ENCODE measurements at places on chromosomes 16 and 17. TPM values are rescaled to one million over a fixed set of nuclear protein-coding genes. Genes with fewer than 3 reads are reported as not detected.
A peak's percentile ranks its signal among the peaks of the same experiment; 100 is the strongest.

The ORMDL3 gene
- 217 TPM for polyA plus RNA-seq

The SOX8 gene
- polyA plus RNA-seq = 0.39 TPM

The CCL2 gene
- polyA plus RNA-seq = not detected

The KRT39 gene
- not detected for polyA plus RNA-seq

The CCL1 gene
- polyA plus RNA-seq = not detected

The SREBF1 gene
- polyA plus RNA-seq = 16.4 TPM

The CRYBA1 gene
- polyA plus RNA-seq = not detected

The SHBG gene
- polyA plus RNA-seq = not detected

The CCDC78 gene
- 0.53 TPM for polyA plus RNA-seq

GRCh38 chr17:79976451-79976850, 59.2 kb downstream of the TBC1D16 start:
- no peaks in the 10 kb centered on the region for H3K27me3 ChIP-seq
- no peaks in the 10 kb centered on the region for H3K36me3 ChIP-seq
- no peaks in the 10 kb centered on the region for H3K4me1 ChIP-seq
- no peak overlapping the region for H3K27ac ChIP-seq
- H3K4me3 ChIP-seq = no peak overlapping the region

- peaks cover 4% of the 10 kb centered on the region for H3K36me3 ChIP-seq
- peak overlapping the region; percentile 81 for H3K27ac ChIP-seq
- H3K4me1 ChIP-seq = peaks cover 89% of the 10 kb centered on the region
- H3K4me3 ChIP-seq = peak overlapping the region; percentile 51
- peak; percentile 83 for DNase-seq
Measured at GRCh38 chr16:89315791-89316581, 98.5 kb downstream of the ZNF778 start.

DNA sequence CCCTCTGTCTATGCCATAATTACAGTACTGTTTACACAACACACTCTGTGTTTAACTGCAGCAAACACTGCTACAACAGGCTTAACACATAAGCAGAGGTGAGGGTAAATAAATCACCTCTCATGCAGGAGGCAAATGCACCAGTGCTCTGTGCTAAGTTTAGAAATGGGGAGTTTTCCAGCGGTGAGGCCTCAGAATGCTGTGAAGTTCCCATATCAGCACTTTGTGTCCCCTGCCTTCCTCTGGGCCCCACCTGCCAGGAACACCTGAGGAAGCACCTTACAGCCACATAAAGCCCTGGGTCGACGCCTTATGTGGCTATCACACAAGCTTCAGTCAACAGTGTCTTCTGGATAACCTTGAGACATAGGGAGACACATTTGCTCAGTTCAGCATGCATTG, 304.5 kb downstream of the HAPSTR1 start:
- H3K4me1 ChIP-seq = no peaks in the 10 kb centered on the region
- no peaks in the 10 kb centered on the region for H3K27me3 ChIP-seq
- H3K4me3 ChIP-seq = no peak overlapping the region
- H3K27ac ChIP-seq = no peak overlapping the region
- DNase-seq = no peak

DNA sequence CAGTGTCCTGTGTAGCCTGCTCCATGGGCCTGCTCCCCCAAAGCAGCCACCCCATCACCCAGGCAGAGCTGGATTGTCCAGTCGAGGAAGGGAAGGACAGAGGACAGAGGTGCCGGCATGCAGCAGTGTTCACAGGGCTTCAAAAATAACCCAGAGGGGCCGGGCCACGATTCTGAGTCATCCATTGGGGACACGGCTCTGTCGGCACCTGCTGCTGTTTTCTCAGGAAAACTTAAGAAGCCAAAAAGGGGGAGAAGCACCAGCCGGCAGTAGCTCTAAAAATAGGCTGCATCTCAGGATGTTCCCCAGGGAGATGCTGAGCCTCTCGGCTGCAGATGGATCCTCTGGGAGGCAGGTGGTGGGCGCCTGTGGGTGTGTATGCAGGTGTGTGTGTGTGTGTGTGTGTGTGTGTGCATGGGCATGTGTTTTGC, 1.6 kb downstream of the CA7 start:
- no peaks in the 10 kb centered on the region for H3K4me1 ChIP-seq
- H3K36me3 ChIP-seq = no peaks in the 10 kb centered on the region
- H3K4me3 ChIP-seq = no peak overlapping the region
- no peak overlapping the region for H3K27ac ChIP-seq
- DNase-seq = no peak

DNA sequence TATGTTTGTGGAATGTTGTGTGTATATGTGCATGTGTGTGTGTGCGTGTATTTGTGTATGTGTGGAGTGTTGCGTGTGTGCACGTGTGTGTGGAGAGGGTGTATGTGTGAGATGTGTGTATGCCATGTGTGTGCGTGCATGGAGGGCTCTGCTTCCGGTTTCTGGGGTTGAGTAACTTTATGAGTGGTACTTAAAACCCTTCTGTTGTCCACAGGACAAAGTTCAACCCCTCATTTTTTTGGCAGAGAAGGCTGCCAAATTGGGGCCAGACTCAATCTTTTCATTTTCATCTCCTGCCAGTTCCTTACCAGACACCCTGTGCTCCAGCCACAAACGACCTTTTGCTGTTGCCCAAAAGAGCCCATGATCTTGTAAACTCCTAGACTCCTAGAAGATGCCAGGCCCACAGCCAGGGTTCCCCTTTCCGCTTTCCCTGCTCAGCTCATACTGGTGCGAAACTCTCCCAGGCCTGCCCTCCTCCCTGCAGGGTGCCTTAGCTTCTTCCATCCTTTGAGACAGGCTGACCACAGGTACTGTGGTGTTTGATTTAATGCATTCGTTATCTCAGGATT, 100.2 kb downstream of the CMIP start:
- H3K4me3 ChIP-seq = no peak overlapping the region
- H3K4me1 ChIP-seq = peaks cover 9% of the 10 kb centered on the region
- no peaks in the 10 kb centered on the region for H3K27me3 ChIP-seq
- peaks cover 3% of the 10 kb centered on the region for H3K36me3 ChIP-seq
- H3K27ac ChIP-seq = no peak overlapping the region

DNA sequence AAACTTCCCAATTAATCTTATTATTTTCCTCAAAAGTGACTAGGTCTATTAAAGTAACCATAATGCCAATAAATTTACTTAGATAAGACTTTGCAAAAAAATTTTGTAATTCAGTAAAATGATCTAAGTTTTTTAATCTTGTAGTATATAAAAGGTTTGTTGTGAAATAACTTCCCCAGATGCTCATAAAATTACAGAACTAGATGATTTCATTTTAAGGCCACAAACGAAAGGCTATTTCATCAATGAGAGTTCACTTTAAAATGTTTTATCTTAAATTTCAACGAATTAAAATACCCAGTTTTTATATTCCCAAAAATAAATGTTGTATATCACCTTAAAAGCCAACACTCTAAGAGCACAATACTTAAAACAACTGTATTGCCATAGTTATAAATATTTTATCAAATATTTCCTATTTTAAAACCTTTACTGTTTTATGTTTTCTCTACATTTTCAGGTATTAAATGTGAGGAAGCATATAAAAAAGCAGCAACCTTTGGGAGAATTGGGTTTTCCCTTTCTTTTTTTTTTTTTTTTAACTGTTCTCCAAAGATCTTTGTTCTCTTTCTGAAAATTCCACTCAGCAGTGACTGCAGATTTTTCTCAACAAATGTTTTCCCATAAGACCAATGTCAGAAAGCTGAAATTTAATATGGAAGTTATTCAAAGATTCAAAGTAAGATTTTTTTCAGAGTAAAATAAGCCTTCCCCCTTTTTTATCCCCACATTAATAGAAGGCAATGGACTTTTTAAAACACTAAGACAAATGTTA, 169.9 kb downstream of the CYB561 start:
- no peak overlapping the region for H3K27ac ChIP-seq
- no peak overlapping the region for H3K4me3 ChIP-seq
- H3K27me3 ChIP-seq = no peaks in the 10 kb centered on the region
- no peaks in the 10 kb centered on the region for H3K4me1 ChIP-seq
- H3K36me3 ChIP-seq = no peaks in the 10 kb centered on the region

- no peaks in the 10 kb centered on the region for H3K36me3 ChIP-seq
- no peaks in the 10 kb centered on the region for H3K27me3 ChIP-seq
- no peak overlapping the region for H3K27ac ChIP-seq
- no peak overlapping the region for H3K4me3 ChIP-seq
Measured at GRCh38 chr16:79662669-79663313, 62.3 kb upstream of the MAF start.

- H3K4me3 ChIP-seq = peak overlapping the region; percentile 50
- no peaks in the 10 kb centered on the region for H3K36me3 ChIP-seq
- H3K27ac ChIP-seq = no peak overlapping the region
- H3K27me3 ChIP-seq = no peaks in the 10 kb centered on the region
- peak; percentile 54 for DNase-seq
Measured at GRCh38 chr17:72719578-72720493, 372.7 kb downstream of the SLC39A11 start.

DNA sequence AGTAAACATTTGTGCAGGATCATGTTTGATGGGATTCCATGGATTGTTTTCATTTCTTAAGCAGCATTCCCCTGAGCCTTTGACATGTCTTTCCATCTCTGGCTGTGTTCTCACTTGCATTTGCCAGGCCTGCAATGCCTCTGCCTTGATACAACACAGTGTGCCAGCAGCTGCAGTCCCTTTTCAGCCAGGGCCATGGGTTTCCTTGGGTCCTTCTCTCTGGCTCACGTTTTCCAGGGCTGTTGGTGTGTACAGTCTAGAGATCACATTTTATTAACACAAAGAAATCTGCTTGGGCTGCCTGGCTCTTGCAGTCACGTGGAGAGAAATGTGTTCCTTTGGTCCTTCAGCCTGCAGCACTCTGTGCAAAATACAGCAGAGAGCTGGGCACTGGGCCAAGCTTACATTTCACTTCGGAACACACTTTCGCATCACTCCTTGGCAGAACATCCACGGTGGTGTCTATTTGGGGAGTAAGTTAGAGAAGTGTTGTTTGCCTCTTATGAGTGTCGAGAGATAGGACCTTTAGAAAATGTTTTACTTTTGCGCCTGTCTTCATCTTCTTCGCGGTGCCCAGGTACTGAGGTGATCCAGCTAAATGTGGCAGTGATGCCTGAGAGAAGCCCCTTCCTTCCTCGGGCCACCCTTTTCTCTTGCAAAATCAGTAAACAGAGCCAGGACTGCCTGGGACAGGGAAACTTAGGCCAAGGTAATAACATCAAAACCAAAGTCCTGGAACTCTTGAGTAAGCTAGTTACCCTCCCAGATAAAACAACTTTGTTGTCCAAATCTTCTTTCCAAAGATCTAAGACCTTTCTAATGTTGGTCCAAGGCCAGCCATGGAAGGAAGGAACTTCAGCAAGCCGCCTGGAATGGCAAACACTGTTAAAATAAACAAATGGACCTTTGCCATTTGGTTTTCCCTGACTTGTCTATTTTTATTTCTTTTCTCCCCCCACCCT, 20.9 kb downstream of the HLF start:
- no peak for DNase-seq
- H3K4me3 ChIP-seq = no peak overlapping the region
- H3K27ac ChIP-seq = no peak overlapping the region
- H3K36me3 ChIP-seq = no peaks in the 10 kb centered on the region
- H3K27me3 ChIP-seq = no peaks in the 10 kb centered on the region
- no peaks in the 10 kb centered on the region for H3K4me1 ChIP-seq

DNA sequence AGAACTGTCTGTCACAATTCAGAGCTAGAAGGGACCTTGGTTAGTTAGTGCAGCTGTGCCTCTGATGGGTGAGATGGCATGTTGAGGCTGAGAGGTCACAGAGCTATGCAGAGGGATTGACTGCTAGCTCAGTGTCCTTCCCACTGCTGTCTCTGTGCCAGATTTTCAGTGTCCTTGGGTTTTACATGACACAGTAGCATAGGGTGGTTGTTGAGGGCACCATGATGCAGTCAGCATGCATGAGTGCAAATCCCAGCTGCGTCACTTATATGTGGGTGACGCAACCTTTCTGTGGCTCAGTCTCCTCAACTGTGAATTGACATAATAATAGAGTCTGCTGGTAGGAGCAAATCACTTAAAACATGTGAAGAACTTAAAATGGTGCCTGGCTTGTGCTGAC, 2.7 kb downstream of the MT1A start:
- H3K27ac ChIP-seq = no peak overlapping the region
- peaks cover 33% of the 10 kb centered on the region for H3K27me3 ChIP-seq
- H3K4me1 ChIP-seq = peaks cover 21% of the 10 kb centered on the region
- H3K4me3 ChIP-seq = no peak overlapping the region

DNA sequence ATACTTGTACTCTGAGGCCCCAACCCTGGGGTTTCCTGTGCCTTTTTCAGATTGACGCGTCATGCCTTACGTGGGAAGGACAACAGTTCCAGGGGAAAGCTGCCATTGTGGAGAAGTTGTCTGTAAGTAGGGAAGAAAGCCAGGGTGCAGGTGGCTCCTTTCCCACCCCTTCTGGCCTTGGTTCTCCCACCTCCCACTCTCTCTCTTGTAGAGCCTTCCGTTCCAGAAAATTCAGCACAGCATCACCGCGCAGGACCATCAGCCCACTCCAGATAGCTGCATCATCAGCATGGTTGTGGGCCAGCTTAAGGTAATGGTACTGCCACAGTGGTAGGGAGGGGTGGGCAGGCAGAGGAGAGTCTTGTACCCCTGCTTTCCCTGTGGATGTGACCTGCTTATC, 4.6 kb upstream of the EDC4 start:
- peaks cover 6% of the 10 kb centered on the region for H3K36me3 ChIP-seq
- peaks cover 7% of the 10 kb centered on the region for H3K4me1 ChIP-seq
- DNase-seq = no peak
- H3K27me3 ChIP-seq = no peaks in the 10 kb centered on the region

DNA sequence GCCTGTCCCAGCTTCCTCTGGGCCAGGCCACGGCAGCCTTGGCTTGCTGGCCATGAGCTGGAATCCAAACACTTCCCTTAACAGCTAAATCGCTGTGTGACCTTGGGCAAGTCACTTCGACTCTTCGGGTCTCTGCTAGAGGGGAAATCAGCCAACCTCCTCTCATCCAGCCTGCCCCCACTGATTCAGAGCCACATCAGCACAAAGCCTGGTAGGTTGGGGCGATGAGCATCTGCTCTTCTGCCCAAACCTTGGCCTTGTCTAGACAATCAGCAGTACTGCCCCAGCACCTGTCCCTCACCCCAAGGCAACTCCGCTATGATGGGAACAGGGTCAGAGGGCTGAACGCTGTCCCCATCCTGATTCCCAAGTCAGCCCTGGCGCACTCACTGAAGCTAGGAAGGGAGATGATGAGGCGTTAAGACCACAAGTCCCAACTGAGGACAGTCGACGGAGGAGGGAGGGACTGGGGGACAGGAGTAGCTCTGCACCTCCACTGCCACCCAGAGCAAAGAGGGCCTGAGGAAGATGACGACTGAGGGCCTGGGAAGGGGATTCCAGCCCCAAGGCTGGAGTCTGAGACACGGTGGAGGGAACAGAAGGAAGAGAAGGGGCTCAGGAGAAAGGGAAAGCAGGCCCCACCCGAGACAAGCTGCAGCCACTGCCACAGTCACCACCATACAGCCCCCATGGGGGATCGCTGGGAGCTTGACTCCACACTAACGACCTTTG, 1.3 kb downstream of the CLUH start:
- no peak for DNase-seq
- no peaks in the 10 kb centered on the region for H3K27me3 ChIP-seq
- peak overlapping the region; percentile 48 for H3K27ac ChIP-seq
- H3K36me3 ChIP-seq = no peaks in the 10 kb centered on the region
- H3K4me3 ChIP-seq = peak overlapping the region; percentile 84
